ENCODE measurements at places on chromosomes 7 and 10.

- DNase-seq: no peak
Measured at GRCh38 chr10:129959544-129960480, 4.3 kb downstream of the EBF3 start.

GRCh38 chr10:127308031-127308430, 111.6 kb upstream of the INSYN2A start:
- no peak for DNase-seq

- no peak for DNase-seq
Measured at GRCh38 chr10:122050311-122050710, 61.3 kb downstream of the TACC2 start.

DNA sequence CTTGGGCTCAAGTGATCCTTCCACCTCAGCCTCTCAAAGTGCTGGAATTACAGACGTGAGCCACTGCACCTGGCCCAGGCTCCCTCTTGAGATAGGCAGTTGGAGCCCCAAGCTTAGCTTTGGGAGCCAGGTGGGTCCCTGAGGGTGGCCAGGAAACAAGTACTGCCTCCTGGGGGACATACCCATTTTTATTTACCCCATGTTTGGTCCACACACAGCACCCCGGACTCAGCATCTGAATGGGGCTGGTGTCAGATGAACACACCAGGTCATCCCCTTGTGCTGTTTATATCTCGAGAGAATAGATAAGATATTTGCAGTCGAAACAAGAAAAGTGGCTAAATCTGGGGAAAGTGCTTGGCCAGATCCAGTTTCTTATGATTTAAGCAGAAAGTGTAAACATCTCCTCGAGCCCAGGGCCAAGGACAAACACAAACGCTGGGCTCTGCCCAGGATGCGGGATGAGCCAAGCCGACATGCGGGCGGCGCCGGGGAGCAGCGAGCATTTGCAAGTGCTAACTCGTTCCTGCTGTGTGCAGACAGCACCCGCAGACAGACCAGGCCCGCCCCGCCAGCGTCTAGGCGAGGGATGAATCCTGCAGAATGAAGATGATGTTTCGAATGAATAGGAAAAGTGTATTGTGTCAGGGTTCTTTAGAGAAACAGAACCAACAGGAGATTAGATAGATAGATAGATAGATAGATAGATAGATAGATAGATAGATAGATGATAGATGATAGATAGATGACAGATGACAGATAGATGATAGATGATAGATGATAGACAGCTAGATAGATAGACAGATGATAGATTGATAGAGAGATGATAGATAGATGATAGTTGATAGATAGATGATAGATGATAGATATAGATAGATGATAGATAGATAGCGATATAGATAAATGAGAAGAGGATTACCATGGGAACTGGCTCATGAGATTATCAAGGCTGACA, 44.4 kb upstream of the OCM2 start:
- peak; percentile 38 for DNase-seq

GRCh38 chr10:93319096-93319495, 163.0 kb downstream of the MYOF start:
- DNase-seq: no peak

GRCh38 chr10:131453721-131454634, 142.5 kb upstream of the TCERG1L start:
- DNase-seq: no peak
